Trophoblast cell (in vitro differentiated cells and primary cell): ENCODE measurements at places on chromosomes 6 and 20.

DNA sequence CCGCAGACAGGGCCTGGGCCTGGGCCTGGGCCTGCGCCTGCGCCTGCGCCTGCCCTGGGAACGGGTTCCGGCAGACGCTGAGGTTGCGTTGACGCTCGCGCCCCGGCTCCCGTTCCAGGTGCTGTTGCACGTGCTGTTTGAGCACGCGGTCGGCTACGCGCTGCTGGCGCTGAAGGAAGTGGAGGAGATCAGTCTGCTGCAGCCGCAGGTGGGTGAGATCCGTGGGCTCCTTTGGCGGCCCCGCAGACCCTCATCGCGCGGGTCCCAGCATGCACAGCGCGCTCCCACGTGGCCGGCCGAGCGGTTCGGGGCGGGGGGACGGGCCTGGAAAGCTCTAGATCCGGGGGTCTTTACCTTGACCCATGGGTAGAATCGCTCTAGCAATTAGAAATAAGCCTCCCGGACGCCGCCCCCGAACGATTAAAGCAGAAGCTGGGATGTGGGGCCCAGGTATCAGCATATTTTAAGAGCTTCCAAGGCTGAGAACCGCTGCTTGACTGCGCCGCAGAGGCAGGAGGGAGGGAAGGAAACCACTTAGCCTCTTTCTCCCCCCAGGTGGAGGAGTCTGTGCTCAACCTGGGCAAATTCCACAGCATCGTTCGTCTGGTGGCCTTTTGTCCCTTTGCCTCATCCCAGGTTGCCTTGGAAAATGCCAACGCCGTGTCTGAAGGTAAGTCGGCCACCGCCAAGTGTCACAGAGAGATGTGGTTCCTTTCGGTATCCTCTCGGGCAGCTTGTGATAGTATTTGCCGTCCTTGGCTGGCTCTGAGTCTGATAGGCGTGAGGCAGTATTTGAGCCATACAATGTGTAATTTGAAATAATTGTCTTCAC, 508 bp downstream of the NOP56 start:
- DNase-seq, result peak; percentile 10

DNA sequence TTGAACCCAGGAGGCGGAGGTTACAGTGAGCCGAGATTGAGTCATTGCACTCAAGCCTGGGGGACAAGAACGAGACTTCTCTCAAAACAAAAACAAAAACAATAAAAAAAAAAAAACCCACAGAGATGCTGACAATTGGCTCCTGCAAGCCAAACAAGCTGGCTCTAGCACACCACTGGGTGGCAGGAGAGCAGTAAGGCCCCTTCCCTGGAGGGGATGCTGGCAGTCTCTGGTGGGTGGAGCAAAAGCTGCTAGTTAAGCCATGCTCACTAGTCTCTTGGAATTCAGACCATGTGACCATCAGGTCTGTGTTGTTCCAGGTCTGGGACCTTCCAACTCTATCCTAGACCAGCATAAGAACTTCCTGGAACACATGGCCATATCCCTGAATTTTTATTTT, 18.9 kb upstream of the DSN1 start:
- DNase-seq, result peak; percentile 84

DNA sequence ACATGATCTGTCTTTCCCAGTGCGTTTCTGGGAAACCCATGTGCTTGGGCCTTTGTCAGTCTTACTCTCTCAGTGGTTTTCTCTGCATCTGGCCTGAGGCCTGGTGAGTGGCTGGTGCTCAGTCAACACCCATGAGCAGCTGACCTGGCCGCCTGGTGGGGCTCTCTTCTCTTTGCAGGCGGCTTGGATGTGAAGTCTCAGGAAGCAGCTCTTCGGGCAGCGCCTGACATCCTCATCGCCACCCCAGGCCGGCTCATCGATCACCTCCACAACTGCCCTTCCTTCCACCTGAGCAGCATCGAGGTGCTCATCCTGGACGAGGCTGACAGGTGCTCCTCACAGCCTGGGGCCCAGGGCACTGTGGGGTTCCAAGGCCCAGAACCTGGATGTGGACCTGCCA, 10.8 kb downstream of the DDX27 start:
- no peak for DNase-seq

DNA sequence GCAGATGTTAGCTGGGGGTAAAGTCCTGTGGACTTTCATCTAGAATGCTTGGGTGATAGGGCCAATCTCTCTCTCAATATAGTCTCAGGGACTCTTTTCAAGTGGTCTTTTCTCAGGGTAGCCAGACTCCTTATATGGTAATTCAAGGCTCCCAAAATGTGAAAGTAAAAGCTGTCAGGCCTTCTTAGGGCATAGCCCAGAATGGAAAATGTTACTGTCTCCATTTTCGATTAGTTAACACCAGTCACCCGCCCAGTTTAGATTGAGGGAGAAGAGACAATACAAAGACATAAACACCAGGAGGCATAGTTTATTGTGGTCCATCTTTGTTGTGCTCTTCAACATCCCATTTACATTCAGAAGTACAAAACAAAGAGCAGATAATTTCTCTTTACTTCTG, 295.8 kb downstream of the EPHA7 start:
- no peak for DNase-seq

- DNase-seq, result no peak
Measured at GRCh38 chr20:53126185-53126584, 154.0 kb downstream of the TSHZ2 start.

- no peak for DNase-seq
Measured at GRCh38 chr6:36873115-36873514, 1.5 kb downstream of the PPIL1 start.

DNA sequence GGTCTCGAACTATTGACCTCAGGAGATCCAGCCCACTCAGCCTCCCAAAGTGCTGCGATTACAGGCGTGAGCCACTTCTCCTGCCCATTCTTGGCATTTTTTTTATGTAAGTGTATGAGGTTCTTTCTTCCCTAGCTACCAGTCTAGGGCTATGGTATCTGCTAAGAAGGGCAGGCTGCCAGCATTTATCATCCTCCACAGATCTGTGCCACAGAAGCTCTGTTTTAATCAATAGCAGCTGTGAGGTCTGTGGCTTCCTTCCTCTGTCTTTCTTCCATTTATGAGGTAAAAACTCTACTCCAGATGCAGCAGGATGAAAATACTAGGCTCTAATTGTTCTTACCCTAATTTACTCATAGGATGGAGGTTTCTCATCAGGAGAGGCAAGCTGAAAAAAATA, 1382.4 kb upstream of the ADGRB3 start:
- DNase-seq, result no peak

GRCh38 chr20:20683481-20684321, 28.7 kb downstream of the RALGAPA2 start:
- DNase-seq, result peak; percentile 7

GRCh38 chr6:155062866-155063341, 67.8 kb downstream of the TIAM2 start:
- peak; percentile 57 for DNase-seq

DNA sequence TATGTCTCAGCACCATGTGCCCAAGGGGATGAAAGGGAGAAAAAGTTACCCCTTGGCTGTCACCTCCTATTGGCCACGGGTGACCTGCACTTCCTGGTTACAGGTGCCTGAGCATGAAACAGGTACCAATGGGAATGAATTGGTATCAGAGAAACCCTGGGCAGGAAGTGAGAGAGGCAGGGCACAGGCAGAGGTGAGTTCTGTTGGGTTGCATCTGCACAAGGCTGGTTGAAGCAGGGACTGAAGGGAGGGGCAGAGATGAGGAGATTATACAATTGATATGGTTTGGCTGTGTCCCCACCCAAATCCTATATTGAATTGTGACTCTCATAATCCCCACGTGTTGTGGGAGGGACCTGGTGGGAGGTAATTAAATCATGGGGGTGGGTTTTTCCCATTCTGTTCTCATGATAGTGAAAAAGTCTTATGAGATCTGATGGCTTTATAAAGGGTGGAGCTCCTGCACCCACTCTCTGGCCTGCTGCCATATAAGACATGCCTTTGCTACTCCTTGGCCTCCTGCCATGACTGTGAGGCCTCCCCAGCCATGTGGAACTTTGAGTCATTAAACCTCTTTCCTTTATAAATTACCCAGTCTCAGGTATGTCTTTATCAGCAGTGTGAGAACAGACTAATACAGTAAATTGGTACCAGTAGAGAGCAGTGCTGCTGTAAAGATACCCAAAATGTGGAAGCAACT, 291.8 kb downstream of the LRFN2 start:
- DNase-seq, result no peak

- DNase-seq, result no peak
Measured at GRCh38 chr6:138594758-138595140, 95.5 kb upstream of the NHSL1 start.

DNA sequence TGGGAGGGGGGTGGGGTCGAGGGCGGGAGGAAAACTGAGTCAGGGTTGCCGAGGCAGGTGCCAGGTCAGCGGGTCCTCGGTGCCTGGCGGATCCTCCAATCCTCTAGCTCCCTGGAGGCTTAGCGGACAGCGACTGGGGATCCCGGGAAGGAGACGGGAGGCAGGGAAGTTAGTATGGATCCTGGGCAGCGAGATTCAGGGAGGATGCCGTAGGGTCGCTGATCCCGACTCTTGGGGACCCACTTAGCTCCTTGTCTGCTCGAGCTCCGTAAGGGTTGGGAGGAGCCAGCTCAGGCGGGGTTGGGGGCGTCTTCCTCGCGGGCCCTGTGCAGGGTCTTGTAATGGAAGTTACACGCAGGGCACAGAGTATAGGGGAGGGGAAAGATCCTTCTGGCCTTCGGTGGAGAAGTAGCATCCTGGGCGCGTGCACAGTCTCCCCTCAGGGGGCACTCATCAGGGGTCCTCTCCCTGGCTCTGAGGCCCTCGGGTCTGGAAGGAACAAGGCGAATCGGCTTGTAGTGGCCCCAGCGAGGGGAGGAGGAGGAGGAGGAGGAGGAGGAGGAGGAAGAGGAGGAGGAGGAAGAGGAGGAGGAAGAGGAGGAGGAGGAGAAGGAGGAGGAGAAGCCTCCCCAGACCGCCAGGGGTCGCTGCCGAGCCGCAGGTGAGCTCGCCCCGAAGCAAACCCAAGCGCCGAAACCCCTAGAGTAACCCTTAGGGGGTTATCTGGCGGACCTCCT, 6.4 kb upstream of the SLC12A5 start:
- DNase-seq, result no peak

GRCh38 chr20:33475381-33476152, 14.3 kb upstream of the CBFA2T2 start:
- DNase-seq, result no peak

GRCh38 chr20:32602273-32602672, 17.1 kb upstream of the NOL4L start:
- DNase-seq, result no peak
